ENCODE measurements at places on chromosomes 13 and 19.

- DNase-seq, result no peak
Measured at GRCh38 chr13:78593652-78594455, 9.5 kb downstream of the POU4F1 start.

DNA sequence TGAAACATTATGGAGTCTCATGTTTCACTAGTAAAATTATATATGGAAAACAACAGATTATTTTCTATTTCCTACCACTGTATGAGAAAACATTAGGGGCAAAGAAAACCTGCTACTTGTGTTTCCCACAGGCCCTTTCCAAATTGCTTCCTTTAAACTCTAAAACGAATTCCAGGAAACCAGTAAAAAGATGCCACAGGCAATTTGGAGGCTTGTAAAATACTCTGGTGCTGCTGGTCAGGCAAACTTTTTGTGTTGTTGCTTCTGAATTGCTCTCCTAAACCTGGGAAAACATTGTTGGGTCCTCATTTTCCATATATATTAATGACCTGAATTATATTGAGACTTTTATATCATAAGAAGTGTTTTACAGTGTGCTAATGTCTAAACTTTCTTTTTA is 141.5 kb downstream of the TDRD3 start:
- DNase-seq, result no peak

DNA sequence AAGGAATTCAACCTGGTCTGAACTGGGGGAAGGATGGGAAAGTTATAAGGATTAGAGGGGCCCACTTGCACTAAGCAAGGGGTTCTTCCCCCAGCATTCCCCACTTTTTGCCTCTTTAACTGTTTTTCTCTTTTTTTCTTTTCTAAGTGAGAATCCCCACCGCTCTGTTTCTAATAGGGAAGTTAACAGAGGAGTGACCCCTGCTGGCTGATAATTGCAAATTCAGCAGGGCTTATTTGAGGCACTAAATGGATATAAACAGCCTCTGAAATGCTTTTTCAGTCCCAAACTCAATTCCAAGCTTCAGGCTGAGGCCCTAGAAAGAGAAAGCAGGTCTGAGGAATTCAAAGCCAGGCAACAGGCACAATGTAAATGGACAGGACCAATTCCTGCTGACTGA is 38.2 kb upstream of the CEACAM21 start:
- DNase-seq, result no peak

DNA sequence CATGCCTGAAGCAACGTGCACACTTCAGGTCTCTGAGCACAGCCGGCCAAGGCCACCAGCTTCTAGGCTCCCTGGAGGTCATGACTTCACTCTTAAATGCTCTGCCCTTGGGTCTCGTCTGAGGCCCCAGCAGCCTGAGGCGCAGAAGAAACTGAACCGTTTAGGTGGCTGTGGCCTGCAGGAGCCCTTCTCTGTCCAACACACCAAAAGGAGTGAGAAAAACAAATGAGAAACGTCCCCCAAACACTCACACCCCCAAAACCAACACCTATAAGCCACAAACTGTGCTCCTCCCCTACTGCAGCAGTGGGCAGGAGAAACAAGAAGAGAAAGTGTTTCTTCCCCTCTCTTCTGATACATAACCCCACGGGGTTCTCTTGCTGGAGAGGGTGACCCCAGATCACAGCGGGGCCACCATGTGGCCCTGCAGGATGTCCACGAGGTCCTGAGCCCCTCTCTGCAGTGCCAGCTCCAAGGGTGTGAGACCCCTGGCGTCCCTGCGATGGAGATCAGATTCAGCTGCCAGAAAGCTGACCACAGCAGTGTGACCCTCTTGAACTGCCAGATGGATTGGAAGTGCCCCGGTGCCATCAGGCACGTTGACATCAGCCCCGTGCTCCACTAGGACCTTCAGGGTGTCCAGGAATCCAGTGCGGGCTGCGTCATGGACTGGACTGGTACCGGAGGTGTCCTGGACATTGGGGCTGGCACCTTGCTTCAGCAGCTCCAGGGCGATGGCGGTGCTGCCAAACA is 1.0 kb upstream of the KRI1 start:
- DNase-seq, result no peak

DNA sequence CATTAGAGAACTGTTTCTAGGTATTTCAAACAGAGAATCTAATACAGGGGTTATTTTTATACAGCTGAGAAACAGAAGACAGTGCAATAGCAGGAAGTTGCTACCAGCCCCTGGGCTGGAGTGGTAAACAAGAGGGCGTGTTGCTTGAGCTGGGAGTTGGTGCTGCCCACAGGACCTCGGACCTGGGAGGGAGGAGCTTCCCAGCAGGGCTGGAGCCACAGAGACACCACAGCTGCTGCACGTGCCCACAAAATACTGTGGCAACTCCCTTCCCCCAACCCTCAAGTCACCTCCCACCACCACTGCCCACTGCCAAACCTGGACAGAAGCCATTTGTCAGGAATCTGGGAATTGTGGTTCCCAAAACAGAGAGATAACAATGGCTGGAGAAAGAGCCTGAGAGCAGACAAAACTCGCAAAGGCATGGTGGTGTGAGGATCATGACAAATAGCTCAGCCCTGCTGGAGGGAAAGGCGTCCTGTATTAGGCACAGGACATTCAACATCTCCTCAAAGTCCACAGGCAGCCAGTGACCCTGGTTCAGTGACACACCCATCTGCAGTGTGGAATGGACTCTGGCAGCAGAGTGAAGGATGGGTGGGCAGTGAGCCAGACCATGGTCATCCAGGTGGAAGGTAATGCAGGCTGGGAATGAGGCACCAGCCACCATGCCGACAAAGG is 57.2 kb downstream of the SPATA13 start:
- no peak for DNase-seq

GRCh38 chr13:94515374-94515773 is 35.9 kb upstream of the DCT start:
- DNase-seq, result no peak

DNA sequence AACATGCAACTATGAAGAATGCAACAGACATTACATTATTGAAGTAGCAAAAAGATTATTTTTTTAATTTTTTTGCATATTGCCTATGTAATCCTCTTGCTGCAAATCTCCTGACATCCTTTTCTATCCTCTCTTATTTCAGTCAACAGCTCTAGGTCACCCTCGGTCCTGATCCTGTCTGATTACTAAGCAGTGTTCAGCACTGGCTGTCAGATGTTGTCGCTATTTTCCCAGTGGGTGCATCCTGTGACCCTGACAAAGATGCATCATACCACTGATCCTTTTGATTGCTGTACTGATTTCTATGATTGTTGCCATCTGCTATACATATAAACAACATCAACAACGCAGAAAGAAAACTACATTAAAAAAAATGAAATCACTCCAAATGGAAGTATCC is 443.7 kb upstream of the PRR20A start:
- DNase-seq, result no peak

GRCh38 chr19:34577056-34577455 is 95.5 kb downstream of the WTIP start:
- DNase-seq, result no peak

DNA sequence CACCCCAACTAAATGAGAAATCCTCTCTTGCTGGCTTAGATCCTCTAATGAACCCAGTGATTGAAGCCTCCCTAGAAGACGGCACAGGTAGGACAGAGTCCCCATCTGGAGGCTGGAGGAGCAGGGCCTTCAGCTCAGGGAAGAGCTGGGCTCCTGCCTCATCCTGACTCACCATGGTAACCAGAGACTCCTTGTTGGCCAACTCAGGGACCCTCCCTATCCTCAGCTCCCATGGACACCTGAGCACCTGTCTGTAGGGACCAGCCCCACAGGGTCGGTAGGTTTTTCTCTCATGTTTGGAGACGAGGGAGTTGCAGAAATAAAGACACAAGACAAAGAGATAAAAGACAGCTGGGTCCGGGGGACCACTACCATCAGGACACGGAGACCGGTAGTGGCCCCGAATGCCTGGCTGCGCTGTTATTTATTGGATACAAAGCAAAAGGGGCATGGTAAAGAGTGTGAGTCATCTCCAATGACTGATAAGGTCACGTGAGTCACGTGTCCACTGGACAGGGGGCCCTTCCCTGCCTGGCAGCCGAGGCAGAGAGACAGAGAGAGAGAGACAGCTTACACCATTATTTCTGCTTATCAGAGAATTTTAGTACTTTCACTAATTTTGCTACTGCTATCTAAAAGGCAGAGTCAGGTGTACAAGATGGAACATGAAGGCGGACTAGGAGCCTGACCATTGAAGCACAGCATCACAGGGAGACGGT is 26.6 kb downstream of the SIGLEC7 start:
- no peak for DNase-seq

DNA sequence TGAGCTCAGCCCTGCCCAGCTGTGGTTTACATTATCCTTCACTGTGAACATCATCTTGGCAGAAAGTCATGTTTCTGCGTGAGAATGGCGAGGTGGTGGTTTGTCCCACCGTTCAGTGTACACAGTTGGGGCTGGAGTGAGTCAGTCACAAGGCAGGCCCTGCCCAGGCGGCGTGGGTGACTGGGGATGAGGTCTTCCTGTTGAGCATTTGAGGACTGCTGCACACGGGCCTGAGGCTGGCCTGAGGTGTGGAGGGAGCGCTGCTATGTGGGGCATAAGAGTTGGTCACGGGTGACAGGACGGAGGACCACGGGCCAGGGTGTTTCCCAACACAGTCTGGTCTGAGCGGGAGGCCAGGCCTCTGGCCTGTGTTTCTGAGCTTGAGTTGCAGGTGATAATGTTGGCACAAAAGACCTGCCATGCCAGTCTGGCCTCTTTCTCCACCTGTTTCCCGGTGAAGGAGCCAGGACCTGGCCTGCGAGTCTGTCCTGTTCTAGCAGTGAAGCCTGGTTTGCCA is 13.4 kb upstream of the C19orf33 start:
- DNase-seq, result no peak

DNA sequence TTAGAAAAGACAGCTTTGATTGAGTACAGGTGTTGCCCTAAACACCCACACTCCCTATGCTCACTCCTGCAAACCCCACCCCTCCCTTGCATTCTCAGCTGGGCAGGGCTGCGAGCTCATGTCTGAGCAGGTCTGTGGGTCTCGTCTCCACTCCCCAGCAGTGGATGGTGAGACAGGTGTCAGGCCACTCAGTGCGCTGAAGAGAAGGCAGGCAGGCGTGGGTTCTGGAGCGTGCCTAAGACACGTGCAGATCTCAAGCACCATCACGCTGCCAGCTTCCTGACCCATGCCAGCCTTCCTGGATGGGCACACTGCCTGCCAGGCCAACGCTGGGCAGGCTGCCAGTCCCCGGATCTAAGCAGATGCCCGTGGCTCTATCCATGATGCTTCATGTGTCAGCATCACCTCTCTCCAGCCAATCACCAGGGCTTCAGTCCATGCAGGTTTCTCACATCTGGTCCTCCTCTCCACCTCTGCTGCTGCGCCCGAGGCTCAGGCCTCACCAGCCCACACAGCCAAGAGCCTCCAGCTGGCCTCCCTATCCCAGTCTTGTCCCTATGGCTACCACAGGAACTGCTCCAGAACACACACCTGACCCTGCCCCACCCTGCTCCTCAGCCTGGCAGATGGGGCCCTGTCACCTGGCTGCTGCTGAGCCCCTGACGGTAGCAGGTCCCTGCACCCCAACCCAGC is 42.6 kb downstream of the EPS15L1 start:
- no peak for DNase-seq

DNA sequence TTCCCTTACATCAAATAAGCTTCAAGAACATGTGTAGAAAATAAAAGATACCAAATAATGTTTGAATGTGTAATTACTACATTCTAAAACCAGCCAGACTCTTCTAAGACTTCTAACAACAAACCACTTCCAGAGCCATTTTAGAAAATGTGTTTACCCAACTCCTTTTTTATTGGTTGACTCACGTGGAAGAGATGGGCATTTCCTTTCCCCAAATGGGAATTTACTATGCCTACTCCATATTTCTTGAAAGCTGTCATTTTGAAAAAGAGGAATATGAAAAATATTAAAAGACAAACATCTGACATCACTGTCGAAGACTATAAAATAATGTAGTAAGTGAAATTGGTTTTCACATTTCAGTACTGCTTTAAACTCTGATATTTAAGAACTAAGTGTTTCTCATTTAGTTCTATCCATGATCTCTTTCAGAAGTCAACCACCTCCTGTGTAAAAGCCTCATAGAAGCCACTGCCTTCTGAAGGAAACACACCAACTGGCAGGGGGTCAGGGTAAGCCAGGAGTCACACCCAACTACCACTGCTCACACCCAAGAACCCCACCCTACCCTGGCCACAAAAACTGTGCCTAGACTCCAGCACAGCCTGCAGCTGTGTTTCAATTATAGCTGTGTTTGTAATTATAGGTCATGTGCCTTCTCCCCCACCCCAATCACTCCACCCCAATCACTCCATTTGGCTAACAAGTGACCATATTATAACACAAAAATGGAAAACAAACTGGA is 86.8 kb downstream of the UBL3 start:
- no peak for DNase-seq

DNA sequence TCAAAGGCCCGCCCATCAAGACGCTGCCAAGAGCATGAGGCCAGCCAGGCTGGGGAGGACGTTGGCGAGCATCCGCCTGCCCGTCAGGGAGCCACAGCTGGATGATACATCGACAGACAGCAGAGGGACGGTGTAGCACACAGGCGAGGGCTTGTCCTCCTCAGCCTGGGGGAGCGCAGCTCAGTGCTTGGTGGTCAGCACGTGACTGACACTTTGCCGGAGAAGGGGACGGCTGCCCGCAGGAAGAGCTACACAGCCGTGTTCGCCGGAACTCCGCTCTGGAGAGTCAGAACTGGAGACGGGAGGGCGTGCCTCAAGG is 34.1 kb downstream of the CSNK1G2 start:
- no peak for DNase-seq

DNA sequence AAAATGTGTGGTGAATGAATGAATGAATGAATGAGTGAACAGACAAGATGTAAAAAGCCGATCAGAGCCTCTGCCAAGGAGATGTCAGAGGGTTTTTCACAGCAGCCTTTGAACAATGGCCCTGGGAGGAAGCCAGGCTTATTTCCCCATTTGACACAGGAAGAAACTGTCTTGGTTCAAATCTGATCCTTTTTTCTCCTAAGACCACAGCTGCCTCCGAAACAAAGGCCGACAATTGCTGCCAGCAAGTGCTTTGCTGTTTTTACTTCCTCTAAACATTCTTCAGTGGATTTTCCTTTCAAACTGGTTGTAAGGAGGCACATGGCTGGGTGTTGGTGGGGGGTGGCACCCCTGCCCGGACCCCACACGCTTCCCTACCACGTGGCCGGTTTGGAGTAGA is 44.2 kb upstream of the HOMER3 start:
- no peak for DNase-seq

DNA sequence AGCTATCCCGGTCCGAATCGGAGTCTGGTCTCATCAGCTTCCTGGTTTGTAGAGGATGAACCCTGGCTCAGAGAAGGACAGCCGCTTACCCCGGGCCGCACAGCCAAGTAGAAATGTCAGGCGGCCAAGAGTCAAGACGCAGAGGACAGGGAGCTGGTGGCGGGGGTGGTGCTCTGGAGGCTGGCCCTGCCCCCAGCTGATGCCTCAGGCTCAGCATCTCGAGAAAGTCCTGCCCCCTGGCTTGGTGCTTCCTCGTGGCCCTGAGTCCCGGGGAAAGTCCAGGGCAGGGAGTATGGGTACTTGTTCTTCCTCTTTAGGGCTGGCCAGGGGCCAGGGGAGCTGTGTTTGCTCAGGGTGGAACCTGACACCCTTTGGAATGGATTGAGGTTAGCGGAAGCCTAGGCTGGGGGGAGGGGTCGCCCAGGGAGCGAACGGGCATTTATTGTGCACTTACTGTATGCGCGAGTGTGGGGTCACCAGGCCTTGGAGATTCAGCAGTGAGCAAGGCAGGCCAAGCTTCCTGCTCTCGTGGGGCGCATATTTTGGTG is 2.2 kb downstream of the TJP3 start:
- no peak for DNase-seq

- no peak for DNase-seq
Measured at GRCh38 chr19:53874606-53874990, 6.9 kb downstream of the MYADM start.
